Mesothelial cell of epicardium (in vitro differentiated cells): ENCODE measurements at places on chromosomes 16 and 17.

DNA sequence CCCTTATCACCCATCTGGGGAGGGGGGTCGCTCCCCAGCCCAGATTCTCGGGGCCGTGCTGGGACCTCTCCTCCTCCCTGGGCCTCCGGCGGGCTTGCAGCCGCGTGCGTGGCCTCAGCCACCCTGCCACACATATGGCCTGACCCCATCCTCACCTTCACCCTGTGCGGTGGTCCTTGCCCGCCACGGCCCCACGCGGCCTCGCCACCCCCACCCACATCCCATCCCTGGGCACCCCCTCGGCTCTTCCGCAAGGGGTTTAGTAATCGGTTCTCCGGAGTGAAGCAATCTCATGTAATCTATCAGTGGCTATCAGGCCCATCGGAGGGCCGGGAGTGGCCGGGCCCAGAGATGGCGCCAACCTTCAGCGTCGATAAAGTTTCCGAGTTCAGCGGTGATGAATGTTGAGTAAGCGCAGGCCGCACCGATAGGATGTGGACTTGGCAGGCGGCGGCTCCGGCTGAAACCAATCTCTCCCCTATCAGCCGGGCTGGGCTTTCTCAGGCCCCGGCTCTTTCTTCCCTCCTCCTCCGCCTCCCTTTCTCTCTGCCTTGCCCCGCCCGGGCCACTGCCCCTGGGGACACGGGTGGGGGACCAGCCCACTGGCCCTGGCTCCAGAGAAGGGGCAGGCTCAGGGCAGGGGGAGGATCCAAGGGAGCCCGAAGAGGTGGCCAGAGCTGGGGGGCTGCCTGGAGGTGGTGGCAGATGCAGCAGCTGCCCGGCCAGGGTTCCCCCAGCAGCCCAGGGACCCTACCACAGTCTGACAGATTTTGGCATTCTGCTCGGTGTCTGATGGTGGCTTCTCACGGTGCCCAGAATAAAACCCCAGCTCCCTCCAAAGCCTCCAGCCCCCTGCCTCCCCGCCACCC is 20.8 kb downstream of the ZFPM1 start:
- DNase-seq = no peak

DNA sequence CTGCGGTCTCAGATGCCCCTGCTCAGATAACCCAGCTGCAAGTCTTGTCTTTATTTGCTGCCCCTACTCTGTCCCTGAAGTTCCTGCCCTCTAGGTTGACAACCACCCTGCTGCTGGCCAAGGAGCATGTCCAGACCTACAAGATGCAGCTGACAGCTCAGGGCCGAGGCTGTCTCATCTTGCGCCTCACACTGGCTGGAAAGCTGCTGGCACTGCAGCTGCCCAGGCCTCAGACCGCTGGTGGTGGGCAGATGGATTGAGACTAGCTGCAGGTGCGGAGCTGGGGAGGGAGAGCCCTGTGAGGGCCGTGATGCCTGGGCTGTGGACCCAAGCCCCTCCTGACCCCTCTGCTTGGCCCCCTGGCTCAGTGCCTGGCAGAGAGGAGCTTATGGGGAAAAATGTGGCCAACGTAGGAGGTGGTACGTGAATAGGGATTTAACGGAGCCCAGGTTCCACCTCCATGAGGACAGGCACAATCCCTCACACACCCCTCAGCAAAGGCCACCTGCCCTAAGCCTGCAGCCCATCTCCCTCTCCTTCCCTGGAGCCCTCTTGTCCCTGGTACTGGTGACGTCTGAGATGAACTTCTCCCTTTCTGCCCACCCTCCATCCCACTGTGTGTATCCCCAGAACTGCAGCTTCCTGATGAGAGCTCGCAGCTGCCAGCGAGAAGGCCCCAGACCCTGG is 8.3 kb upstream of the GALK1 start:
- DNase-seq = no peak

- no peak for DNase-seq
Measured at GRCh38 chr17:63249256-63250004, 196.7 kb downstream of the CYB561 start.

GRCh38 chr16:68954911-68955635 is 111.7 kb downstream of the TANGO6 start:
- no peak for DNase-seq

GRCh38 chr17:40564883-40565768 is at the start of gene CCR7:
CCR7 (minus strand) TSS chr17:40565472; CDS start chr17:40565409, 63 bp downstream.
- peak; percentile 13 for DNase-seq

DNA sequence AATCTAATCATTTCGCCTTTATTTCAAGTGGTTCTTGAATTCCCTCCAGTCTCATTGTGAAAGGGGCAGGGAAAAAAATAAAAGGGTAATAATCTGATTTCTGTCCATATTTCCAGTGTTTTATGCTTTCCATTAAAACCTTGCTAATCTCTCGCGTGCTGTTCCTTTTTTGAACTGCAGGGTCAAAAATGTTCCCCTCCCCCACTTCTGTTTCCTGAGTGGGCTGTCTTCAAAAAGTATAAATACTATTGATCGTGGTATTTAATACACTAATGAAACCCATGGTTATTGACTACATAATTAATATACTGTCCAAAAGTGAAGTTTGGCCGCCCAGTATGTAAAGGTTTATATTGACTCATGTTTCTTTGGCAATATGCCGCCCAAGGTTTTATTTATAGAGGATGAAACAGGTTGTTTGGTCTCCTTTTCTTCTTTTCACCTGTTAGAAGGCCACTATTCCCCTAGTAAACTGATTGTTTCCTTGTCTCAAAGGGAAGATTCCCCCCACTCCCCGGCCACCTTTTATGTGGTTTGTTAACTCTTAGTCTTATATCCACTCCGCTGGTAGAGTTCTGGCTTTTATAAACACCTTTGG is 69.7 kb downstream of the RPA1 start:
- DNase-seq = no peak

GRCh38 chr17:34667656-34668055 is 88.3 kb downstream of the TMEM132E start:
- DNase-seq = no peak

GRCh38 chr17:80432350-80432955 is 17.5 kb downstream of the ENDOV start:
- no peak for DNase-seq
